ENCODE measurements at places on chromosomes 1 and 21.

DNA sequence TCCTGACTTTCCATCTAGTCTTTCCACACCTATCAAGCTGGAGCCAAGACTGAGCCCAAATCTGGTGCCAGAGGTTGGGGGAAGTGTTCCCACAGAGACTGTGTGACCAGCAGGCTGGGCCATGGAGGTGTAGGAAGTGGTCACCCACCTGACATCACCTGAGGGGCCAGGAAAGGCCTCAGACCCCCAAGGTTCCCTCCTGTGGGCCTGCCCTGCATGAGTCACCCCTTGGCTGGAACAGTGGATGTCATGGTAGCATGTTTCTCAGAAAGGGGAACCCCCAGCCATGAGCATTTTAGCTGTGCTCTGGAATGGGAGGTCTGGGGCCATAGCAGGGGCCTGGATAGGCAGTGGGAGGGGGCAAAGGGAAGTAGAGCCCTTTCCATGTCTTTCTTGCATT is 5.7 kb upstream of the TNFRSF8 start:
- DNase-seq, result peak; percentile 54

- no peak for DNase-seq
Observed at GRCh38 chr1:231938711-231939110, 312.1 kb downstream of the DISC1 start.

DNA sequence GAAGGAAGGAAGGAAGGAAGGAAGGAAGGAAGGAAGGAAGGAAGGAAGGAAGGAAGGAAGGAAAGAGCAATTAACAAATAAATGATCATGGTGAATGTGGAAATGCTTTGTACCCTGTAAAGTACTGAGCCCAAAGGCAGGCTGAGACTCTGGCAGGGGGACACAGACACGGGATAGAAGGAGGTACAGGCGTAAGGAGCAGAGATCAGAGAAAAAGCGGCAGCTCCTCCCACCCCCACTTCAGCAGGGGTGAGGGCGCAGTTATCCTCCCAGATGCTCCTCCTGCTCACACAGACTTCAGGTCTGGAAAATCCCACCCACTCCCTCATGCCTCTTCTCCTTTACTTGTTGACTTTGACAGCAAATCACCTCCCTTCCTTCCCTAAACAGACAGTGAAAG is 464.5 kb downstream of the MATN1 start:
- no peak for DNase-seq

DNA sequence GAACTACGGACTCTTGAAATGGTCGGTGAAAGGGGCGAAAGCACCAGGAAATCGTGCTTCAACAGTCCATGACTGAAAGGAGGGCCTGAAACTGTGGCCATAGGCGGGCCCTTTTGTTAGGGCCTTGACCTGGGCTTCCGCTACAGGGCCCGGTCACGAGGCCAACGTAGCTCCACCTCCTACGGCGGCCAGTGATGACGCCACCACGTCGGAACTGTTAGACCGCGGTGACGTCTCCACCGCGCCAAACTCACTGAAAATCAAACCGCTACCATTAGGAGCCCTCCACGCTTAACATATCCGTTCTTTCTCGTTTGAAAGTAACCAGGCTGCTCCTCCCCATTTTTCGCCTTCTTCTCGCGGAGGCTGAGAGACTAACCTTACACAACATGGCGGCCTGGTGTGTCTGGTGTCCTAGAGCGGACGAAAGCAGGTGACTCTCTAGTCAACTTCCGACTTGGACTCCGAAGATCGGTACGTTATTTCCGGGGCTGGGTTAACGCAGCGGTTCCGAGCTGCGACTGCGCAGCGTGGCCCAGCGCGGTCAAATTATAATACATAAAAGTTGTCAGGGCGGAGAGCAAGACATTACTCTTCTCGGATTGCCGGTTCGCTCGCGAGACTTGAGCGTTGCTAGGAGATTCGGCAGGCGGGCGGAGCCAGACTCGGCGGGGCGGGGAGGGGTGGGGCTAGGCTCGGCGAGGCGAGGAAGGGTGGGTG is 371 bp upstream of the CACYBP start:
- DNase-seq, result peak; percentile 96

DNA sequence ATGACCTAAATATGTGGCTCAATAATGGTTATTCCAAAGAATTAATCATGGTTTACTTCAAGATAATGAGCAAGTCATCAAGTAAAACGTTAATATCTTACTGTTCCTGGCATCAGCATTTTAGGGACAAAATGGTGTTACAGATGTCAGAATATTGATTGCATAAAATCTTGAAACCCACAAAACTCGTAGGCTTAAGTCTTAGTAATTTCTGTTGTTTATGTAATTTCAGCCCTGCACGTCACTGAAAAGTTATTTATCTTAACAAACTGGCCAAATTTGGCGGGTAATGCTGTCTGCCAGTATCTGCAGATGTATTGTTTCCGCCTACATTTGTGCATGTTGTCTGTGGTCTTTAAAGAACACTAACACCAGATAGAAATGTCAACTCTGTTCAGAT is 25.8 kb downstream of the CDC7 start:
- no peak for DNase-seq

- DNase-seq, result no peak
Observed at GRCh38 chr1:168391851-168392681, 111.4 kb downstream of the TBX19 start.
